ENCODE measurements at places on chromosomes 5 and 9.

DNA sequence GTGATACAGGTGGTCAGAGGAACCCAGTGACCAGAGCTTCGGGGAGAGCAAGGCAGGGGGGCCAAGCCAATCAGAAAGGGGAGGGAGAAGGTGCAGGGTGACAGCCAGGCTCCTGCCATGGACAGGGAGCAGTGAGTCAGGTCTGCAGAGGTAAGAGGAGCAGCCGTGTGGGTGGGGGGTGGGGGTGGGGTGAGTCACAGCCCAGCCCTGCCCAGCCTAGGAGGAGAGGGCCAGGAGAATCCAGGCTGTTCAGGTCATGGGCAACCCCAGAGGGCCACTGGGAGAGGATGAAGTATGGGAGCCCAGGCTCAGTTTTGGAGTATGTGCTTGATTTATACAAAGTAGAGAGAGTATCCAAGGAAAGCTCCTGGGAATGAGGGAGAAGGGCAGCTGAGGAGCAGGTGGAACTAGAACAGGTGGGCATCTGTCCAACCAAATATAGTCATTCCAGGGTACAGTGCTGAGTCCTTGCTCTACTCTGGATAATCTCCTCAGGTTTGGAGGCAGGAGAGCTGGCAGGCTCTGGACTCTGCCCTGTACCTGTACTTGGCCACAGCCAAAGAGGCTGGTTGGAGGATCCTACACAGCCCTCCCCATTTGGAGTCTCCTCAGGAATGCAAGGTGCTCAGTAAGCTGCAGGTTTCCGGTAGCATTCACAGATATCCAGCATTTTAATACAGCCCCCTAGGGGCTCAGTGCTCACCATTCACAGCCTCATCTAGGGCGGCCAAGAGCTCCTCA, 1.6 kb downstream of the HBEGF start:
- DNase-seq = no peak

- DNase-seq = no peak
Observed at GRCh38 chr9:76181020-76181641, 213.1 kb downstream of the RFK start.

DNA sequence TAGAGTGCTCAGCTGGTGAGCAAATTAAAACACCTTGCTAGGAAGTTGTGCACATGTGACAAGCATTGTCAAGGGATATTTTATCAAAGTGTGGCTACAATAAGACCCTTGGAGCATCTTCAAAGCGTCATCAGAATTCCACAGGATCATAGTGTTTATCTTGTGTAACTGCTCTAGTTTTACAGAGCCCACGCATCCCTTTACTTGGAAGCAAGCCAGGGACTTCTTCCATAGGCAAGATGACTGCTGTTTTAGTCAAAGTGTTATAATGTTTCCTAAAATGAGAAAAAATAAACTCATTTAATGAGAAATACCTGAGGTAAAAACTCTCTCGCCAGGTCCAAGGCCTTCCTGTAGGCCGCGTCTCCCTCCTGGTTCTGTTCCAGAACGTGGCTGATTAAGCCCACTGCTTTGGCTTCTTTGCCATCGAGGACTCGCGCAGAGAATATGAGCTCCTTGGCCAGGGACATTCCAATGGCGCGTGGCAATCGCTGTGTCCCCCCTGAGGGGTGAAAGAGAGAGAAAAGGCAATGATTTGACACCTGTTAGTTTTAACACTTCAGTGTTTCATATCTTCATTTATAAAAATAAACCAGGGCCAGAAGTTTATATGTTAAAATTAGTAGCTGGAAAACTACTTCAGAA, 141.1 kb downstream of the AUH start:
- DNase-seq = no peak

GRCh38 chr9:96554801-96555566, 64.7 kb downstream of the CDC14B start:
- no peak for DNase-seq

GRCh38 chr9:119827126-119827525, 457.9 kb upstream of the BRINP1 start:
- DNase-seq = no peak

GRCh38 chr9:20315677-20316076, 306.6 kb downstream of the MLLT3 start:
- no peak for DNase-seq

DNA sequence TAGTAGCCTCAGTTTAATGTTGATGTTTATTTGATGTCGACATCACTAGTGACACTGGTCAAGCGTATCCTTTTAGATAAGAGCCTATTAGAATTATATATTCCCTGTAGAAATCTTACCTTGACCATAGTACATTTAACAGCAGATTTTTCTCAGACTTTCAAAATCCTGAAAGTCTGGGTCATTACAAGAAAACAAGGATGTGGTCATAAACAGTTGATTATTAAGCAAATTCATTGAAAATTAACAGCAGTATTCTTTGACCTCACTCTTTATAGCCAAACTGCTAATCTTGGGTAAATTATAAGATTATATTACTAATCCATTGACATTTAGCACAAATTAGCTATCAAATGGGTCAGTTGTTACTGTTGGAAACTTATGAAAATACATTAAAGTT, 83.4 kb downstream of the GHR start:
- DNase-seq = no peak

DNA sequence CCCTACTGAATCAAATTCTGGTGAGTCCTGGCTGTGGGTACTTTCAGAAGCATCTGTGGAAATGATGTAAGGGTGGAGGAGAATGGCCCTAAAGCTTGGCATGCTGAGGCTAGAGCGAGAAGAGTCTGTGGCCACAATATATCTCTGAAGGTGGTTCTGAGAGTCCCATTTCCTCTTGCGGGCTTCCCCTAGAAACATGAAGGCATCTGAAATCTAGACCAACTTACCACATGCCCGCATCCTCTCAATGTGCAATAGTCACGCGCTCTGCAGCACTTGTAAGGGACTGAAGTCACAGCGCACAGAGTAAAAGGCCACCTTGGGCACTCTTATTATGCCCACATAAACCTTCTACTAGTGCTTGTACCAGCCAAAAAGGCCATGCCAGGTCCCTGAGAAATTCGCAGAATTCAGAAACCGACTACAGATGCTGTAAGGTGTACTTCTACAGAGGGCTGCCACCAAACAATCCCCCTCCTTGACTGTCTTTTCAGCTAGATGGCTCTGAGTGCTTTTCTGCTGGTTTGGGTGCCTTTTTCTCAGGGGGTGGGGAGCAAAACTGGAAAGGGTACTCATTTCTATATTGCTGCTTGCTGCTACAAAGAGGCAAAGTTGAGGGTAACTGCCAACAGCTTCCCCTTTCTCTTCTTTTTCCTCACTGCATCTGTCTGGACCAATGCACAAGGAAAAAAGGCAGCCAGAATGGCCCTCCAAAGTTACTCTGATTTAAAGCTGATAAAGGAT, 107.3 kb downstream of the ZDHHC21 start:
- no peak for DNase-seq
